ENCODE measurements at places on chromosomes 4 and X.

DNA sequence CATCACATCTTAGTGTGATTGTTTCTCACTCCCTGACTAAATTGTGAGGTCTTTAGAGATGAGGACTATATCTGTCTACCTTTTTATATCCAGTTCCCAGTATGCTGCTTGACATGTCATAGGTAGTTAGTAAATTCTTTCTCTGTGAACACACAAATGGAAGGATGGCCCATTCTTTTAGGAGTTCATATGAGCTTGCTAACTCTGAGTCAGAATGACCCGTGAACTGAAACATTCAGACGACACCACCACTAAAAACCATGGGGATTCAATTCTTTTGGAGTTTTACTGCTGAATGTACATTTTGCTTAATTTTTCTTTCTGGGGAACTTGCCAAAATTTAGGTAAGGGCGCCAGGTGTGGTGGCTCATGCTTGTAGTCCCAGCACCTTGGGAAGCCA lies 13.9 kb downstream of the OFD1 start:
- no peak for DNase-seq

DNA sequence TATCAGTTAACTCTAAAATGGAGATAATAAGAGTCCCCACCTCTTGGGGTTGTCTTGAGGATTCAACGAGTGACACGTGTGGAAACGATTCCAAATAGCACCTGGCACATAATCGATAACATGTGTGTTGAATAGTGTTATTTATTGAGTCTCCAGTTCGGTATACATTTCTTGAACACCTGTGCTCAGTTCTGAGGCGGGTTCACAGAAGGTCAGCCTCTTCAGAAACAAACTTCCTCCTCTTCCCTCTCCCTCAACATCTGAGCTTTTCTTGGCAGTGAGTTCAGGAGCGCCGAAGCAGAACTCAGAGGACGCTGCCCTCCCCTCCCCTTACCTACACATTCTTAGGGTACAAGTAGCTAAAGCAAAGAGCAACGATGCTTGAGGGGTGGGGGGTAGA lies 934 bp downstream of the PDHA1 start:
- DNase-seq = no peak

DNA sequence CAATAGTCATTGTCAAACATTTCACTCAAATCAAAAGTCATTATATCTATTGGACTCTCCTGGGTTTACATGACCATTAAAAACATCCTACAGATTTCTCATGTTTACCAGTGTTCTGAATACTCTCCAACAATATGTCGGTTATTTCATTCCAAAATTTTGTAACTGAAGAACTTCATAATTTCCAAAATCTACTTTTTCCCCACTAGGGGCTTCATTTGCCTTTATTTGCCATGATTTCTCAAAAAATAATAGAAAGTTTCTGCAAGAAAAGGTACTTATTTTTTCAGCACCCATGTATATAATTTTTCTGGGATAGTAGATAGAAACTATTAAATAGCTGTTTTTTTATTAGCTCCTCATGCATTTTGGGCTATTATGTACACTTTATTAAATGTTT lies 49.0 kb downstream of the PRDM5 start:
- DNase-seq = no peak

DNA sequence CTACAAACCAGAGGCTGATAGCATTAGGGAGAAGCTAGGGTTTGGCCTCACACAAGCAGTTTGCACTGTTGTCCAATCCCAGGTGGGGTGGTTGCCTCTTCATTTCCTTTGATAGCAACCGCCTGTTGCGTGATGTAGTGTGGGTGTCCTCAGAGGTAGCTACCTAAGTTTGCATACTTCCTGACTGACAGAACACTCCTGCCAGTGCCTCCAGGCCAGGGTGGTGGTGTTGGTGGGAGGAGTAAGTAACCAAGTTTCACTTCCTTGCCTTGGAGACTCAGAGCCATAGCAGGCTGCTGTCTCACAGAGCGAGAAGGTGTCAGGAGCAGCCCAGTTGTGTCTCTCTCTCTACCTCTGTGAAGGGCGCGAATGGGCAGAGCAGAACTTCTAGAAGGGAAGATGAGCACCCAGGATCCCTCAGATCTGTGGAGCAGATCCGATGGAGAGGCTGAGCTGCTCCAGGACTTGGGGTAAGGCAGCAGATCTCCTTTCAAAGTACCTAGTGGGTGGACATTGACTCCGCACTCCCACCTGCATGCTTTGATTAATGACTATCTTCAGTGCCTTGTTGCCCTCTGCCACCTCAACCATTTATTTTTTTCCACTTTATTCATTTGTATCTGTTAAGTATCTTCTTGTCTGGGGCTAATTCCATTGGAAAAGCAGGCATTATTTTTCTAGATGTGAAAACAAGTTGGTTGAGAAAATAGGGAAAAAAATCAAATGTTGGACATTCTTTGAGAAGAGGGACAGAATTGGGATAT lies at the start of gene DAPP1:
DAPP1 (plus strand) TSS at position 283 of the 764 bp plus-strand sequence; CDS start at position 370, 87 bp downstream.
- DNase-seq = no peak

DNA sequence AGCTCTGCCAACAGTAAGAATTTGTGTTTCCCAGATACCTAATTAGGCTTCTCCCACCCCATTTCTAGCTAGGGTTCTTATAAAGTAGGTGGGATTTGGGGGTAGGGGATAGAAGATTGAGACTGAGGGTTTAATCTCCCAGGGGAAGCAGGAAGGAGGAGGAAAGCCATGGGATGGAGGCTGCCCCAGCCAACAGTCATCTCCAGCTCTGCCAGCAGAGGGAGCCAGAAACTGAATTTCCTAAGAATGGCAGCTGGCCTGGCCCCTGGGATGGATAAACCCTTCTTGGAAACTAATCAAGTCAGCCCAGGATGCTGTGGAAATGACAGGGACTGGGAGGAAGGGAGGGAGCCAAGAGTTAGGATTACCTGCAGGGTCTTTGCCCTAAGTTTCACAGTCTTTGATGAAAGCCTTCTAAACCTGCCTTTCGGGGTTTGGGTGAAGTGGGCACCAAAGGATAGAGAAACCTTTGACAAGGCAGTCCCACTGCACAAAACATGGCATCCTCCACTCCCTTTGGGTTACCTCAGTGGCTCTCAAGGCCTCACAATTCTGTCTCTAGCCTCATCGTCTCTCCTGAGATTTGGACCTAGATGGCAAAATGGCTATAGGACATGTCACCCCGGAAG lies 6.7 kb upstream of the ERCC6L start:
- DNase-seq = peak; percentile 71

GRCh38 chrX:112820364-112821268 lies 20.0 kb downstream of the AMOT start:
- DNase-seq = no peak

DNA sequence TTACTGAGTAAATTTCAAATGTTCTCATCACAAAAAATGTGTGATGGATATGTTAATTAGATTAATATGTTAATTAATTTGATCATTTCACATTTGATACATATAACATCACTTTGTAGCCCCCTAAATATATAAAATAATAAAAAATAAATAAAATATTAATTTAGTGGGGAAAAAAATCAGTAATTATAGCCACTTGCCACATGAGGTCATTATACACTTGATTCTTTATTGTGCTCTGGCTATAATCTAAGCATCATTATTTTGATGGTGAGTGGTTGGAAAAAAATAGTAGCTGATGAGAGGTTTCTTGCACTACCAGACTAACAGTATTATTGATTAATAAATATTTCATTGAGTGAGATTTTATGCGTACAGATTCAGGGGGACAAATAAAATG lies 57.4 kb downstream of the DCK start:
- no peak for DNase-seq

DNA sequence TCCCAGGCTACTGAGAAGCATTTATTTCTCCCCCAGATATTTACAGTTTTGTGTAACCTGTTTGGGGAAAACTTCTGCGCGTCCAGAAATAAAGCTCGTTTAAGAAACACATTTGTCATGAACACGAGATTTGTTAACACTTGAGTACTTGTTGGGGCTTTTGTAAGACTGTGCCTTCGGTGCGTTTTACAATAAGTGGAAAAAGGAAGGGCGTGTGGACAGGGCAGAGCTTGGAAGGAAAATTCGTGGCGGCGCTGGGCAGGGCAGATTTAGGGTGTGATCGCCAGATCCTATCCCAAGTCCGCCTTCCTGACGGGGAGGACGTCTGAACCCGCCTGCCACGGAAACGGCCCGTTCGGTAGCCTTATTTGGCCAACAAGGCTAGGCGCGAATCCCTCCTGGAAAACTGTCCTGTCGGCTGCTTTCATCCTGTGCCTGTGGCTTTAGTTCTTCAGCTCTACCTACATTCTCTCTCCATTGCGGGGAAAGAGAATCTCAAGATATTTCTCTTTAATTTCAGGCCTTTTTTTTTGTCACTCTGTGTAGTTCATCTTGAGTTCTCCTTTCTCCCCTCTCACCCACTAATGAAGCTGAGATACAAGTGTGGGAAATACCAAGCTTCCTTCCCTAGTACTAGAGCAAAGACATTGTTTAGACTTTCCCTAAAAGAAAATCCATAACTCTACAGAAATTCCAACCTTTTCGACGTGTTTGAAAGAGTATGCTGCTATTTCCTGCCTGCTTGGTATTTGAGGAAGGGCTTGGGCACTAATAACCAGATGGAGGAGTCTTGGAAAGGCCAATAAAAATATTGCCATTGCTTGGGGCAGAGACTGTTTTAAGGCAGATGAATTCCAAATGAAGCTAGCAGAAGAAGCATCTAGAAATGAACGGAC lies 982 bp downstream of the PDLIM5 start:
- peak; percentile 82 for DNase-seq

DNA sequence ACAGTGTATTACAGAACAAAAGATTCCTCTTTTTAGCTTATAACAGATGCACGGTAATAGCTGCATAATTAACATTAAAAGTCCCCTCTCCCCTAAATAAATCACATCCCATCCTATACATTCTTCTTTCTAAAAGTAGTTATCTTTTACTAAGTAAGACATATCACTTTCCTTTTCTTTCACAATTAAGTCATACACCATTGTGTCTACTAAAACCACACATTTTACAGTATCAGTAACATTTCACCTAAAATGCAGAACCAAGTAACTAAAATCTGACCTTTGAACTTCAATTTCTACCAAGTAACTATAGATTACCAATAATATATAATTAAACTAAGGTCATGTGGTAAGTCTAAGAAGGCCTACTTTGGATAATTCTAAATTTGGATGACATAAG lies 14.2 kb downstream of the DHX15 start:
- DNase-seq = no peak

- DNase-seq = no peak
These were observed 49.3 kb downstream of the APELA start for GRCh38 chr4:164926301-164926700.

DNA sequence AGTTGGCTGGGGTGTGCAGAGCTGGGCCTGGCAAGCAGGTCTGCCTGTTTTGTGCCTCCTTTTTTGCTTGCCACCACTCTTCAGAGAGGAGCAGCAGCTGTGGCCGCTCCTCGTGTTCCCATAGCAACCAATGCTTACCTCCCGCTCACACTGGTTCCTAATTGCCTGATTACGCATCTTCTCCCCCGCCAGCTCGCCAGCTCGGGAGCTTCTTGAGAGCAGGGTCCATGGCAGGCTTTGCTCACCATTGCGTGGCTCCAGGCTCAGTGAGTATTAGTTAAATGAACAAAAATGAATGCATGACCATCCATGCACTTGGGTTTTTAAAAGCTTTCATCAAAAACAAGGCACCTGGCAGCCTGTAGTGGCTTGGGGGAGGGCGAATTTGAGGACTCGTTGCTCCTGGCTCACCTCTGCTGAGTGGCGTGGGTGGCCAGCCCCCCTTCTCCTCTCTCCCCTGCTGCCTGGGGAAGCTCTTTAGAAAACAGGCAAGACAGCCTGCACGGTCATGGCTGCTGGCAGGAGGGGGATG lies 14.2 kb upstream of the PJA1 start:
- peak; percentile 84 for DNase-seq

- no peak for DNase-seq
These were observed 40.9 kb downstream of the BRCC3 start for GRCh38 chrX:155112171-155112570.

DNA sequence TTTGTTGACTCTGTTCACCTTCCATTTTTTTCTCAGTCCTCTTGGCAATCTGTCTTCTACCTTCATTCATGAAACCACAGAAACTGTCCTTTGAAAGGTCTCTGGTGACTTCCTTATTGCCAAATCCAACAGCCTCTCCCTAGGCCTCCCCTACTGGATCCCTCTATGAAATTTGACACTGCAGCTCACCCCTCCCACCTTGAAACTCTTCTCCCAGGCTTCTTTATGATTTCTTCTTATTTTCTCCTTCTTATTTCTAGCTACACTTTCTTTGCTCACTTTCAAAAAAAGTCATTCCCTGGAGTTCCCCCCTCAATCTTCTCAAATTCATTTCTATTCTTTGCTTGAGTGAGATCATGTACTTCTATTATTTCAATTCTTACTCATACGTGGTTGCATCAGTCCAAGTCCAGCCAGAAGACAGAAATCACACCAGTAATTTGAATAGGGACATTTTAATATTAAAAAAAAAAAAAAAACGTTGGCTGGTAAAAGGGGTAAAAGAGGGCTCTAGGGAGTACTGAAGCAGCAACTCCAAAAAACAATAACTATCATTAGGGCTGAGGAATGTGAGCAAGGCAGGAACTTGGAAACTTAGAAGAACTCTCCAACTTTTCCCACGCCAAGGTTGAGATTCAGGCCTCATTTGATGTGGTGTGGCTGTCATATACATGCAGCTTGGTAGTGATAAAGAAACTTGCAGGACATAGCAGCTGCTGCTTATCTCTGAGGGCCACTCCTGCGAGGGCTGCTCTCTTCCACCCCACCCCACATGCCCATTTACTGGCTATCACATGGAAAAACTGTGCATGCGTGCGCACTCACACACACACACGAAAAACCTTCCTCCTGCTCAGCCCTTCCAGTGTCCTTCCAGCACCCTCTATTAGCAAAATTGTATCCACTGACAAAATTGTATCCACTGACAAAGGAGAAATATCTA lies 169.8 kb upstream of the GALNT7 start:
- no peak for DNase-seq

GRCh38 chr4:185786422-185786821 lies 25.6 kb downstream of the SORBS2 start:
- no peak for DNase-seq

- DNase-seq = no peak
These were observed 77.2 kb upstream of the ADRA2C start for GRCh38 chr4:3689006-3689405.

DNA sequence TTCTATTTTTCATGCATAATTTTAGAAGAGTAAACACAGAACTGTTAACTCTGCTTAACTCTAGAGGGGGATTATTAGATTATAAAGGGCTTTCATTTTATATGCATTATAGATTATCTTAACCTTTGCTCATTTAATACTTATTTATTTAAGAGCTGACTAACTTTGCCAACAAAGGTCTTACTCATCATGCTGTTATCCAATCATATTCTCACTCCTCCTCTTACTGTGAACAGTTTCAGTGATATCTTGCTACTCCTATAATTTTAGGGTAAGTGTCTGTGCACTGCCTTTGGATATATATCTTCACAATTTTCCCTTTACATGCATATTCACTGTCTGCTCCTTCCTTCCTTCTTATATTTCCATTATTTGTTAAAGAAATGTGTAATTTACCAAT lies 1814.9 kb downstream of the STIM2 start:
- no peak for DNase-seq

DNA sequence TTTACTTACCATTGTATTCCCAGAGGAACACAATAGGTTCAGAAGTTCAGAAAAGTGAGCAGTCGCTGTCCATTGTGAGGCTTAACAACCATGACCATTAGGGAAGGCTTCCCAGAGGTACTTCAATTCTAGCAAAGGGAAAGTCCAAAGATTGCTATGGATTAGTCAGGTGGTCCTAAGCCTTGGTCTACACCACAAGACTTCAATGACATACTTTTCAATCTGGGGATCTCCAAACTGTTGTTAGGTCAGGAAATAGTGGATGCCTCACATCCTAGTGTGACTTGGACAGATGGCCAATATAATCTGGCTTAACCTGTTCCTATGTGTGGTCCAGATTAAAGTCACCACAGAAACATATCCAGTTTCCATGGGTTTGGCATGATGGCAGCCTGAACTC lies 118.0 kb downstream of the SPCS3 start:
- no peak for DNase-seq
